EH (cell line): ENCODE measurements at places on chromosomes 16 and 17.

GRCh38 chr17:51103050-51103449 lies 17.6 kb downstream of the SPAG9 start:
- DNase-seq, result no peak

GRCh38 chr17:72046643-72047612 lies 73.9 kb upstream of the SOX9 start:
- no peak for DNase-seq

DNA sequence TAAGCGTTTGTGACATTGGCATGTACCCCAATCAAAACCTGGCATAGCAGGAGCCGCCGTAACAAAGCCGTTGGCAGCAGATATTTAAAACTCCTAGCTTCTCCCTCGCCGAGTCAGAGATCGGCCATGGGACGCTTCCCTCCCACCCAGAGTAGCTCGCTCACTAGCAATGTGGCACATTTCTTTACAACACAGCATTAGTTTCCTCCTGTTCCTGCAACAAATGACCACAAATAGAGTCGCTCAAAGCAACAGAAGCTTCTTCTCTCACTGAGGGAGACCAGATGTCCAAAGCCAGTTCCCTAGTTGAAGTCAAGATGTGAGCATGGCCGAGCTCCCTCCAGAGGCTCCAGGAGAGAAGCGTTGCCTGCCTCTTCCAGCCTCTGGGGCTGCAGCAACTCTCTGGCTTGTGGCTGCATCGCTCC lies 106.7 kb downstream of the RBFOX3 start:
- DNase-seq, result no peak

DNA sequence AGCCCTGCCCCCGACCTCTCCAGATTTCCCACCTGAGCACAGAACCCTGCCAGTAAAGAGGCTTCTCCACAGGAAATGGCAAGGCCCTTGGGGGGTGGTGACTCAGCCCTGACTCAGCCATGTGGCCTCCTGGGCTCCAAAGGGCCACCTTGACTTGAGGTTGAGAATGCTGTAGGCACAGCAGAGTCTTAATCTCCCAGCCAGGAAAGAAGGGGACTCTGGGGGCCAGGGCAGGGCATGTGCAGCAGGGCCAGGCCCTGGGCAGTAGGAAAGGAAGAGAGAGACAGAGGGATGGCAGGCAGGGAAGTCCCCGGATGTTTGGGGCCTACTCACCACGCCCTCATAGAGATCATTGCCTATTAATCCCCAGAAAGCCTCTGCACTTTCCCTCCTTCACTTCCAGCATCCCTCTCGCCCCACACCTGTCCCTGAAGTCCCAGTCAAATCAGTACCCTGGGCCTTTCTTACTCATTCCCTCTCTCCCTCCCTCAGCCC lies 4.8 kb upstream of the ITGA3 start:
- DNase-seq, result peak; percentile 90

DNA sequence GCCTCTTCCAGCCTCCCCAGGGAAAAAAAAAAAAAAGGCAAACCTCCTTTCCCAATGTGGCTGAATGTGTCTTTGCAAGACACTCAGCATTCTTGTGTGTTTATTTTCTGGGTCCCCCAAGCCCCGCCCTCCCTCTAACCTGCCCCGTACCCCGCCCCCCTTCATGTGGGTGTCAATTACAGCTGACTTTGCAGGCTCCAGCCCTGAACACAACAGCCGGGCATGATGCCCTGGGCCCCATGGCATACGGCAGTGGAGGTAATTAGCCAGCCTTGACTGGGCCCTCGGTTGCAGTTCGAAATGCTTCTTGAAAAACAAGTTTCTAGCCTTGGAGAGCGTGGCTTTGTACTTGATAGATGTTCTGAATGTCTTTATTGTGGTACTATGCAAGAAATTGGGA lies 354.7 kb upstream of the RBFOX1 start:
- DNase-seq, result no peak

GRCh38 chr17:43554857-43555256 lies 8.7 kb upstream of the ETV4 start:
- no peak for DNase-seq

GRCh38 chr17:3794557-3795389 lies 6.2 kb downstream of the ITGAE start:
- peak; percentile 58 for DNase-seq

- peak; percentile 30 for DNase-seq
Observed at GRCh38 chr17:60630352-60630751, 30.4 kb downstream of the PPM1D start.

- DNase-seq, result peak; percentile 67
Observed at GRCh38 chr16:58615280-58615679, 14.3 kb downstream of the CNOT1 start.

DNA sequence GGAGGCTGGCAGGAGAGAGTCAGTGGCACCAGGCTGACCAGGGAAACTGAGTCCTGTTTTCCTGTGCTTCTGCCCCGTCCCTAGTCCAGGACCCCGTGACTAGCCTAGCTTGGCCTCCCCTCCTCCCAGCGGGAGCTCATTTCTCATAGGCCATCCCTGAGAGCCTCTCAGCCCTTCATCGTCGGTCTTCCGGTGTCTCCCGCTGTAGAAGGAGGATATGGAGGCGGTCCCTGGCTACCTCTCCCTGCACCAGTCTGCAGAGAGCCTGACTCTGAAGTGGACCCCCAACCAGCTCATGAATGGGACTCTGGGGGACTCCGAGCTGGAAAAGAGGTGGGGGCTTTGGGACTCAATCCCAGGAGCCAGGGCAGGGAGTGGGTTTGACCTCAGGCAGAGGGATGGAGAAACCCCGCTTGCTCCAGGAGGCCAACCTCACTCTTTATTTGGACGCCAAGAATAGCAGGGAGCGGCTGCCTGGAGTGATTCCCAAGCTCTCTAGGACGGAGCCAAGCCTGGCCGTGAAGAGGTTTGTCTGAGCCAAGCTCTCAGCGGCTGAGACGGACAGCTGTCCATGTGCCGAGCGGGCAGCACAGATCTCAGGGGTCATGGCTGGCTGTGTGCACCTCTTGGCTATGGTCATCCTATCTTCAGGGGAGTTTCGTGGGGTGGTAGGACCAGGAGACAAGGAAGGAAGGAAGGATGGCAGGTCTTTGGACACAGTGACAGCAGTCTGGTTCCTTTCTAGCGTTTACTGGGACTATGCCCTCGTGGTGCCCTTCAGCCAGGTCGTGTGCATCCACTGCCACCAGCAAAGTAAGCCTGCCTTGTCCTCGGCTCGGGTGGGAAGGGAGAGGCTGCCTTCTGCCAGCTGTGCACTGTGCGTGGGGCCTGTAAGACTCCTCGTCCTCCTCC lies 26.8 kb downstream of the SGSM2 start:
- no peak for DNase-seq

DNA sequence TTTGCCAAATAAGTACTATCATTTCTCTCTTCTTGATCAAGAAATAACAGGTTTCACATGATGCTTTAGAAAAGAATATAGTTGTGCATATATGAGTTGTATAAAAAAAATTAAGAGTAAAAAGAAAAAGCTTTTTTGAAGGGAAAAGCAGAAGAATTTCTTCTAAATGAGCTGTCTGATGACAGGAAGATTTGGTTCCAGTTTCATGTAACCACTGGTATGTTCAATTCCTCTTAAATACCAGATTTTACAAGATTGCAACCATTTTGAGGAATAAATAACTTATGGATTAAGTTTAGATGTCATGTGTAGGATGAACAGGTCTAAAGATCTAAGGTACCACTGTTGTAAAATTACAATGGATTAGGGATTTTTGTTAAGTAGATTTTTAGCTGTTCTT lies 45.0 kb downstream of the VMP1 start:
- DNase-seq, result peak; percentile 64

GRCh38 chr16:87493608-87494280 lies 920 bp upstream of the ZCCHC14 start:
- peak; percentile 37 for DNase-seq

DNA sequence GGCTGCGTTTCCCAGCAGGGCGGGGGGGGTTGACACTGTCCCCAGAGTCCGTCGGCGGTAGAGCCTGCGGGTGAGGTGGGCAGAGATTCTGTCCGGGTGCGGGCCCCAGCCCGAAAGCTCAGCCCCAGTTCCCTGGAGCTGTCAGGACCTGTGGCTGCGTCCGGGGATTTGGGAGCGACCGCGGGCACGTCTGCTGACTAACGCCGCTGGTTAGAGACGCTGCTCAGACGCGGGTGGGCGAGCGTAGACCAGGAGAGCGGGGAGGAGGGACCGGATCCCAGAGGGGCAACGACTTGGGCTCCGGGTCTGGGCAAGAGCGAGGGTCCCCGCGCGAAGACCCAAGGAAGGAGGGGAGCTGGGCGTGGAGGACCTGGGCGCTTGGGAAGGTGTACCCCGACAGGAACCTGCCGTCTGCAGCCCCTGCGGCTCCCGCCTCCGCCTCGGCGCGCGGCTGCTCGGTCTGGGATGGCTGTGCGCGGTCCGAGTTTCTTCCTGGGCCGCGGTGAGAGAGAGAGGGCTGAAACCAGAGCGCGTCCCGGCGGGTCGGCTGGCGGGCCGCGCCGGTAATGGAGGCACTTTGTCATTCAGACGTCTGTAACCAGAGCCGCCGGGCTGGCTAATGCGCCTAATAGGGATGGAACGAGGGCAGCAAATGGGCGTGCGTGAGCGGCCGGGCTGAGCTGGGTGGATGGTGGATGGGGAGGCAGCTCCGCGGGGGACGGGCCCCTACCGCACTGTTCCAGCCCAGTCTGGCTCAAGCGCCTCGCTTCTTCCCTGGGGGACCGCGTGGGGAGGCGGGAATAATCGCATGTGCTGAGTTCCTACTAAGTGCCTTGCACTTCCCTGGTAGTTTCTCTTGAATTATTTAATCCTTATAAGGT lies 2.3 kb downstream of the NGFR start:
- DNase-seq, result peak; percentile 47

DNA sequence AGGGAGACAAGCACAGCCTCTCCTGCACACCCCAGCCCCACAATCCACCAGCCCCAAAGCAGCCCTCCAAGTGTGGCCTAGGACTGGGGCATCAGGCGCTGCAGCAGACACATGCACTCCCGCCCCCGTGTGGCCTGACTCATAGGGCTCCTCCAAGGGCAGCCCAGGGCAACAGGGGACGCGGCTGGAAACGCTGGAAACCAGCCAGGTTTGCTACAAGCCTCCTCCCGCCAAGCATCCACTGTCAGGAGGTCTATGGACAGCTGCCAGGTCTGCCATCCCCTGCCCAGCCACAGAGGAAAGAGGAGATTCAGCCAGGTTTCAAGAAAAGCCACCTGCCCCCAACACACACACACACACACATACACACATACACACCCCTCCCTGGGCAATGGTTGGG lies 25.8 kb downstream of the SRCIN1 start:
- DNase-seq, result peak; percentile 45

GRCh38 chr17:81659038-81659437 lies 2.7 kb upstream of the PDE6G start:
- no peak for DNase-seq
